ENCODE measurements at places on chromosomes 11 and 22.
A peak's percentile ranks its signal among the peaks of the same experiment; 100 is the strongest.

DNA sequence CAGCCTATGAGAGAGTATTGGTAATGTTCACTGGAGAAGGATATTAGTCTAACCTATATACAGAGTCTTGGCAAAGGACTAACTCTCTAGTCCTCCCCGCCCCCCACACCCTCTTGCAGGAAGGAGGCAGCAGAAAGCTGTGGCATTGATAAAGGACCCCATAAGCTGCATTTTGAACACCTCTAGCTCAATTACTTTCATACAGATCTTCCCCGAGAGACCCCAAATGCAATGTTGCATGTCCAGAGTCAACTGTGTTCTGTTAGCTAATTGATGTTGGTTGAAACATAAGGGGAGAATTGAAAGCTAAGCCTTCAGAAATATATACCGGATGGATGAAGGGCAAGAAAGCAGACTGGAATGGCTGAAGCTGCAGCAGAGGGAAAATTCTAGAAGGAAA is 2.8 kb downstream of the MAP6 start:
- DNase-seq, result no peak

GRCh38 chr11:21446939-21447590 is 745.8 kb upstream of the ANO5 start:
- peak; percentile 30 for DNase-seq

- DNase-seq, result no peak
These were observed 9.9 kb downstream of the PISD start for GRCh38 chr22:31652088-31652487.

DNA sequence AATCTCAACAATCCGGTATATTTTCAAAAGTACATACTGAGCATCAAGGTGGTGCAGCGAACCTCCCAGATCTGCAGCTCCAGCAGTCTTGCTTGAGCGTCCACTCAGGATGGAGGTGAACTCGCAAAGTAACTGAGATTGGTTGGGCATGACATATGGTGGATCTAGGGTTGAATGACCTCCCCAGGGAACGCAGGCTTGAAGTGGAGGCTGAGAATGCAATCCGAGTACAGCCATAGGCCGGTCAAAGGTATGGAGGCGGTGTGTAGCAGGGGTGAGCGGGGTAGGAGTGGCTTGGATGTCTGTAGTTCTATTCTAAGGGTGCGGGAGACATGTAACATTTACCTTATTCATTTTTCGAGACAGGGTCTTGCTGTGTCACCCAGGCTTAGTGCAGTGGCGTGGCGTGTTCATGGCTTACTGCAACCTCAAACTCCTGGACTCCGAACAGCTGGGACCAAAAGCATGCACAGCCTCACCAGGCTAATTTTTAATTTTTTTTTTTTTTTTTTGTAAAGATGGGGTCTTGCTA is 631 bp upstream of the C22orf39 start:
- peak; percentile 33 for DNase-seq

- DNase-seq, result no peak
These were observed 52.2 kb downstream of the JAM3 start for GRCh38 chr11:134120921-134121526.

- no peak for DNase-seq
These were observed 87.4 kb downstream of the IGLL5 start for GRCh38 chr22:22974795-22975580.

DNA sequence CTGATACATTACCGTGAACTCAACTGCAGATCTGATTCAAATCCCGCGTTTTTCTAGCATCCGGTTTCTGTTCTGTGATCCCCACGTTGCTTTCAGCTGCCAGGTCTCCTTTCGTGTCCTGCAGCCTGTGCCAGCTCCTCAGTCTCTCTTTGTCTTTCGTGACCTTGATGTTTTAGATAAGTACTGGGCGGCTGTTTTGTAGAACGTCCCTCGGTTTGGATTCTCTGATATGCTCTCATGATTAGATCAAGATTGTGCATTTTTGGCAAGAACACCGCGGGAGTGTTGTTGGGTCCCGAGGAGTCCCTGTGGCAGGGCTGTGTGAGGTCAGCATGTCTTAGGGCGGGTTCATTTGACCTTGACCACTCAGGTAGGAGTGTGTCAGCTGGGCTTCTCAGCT is 38.6 kb downstream of the KCNQ1 start:
- no peak for DNase-seq
